Calu3 (cell line): ENCODE measurements at places on chromosomes 11 and 22.

DNA sequence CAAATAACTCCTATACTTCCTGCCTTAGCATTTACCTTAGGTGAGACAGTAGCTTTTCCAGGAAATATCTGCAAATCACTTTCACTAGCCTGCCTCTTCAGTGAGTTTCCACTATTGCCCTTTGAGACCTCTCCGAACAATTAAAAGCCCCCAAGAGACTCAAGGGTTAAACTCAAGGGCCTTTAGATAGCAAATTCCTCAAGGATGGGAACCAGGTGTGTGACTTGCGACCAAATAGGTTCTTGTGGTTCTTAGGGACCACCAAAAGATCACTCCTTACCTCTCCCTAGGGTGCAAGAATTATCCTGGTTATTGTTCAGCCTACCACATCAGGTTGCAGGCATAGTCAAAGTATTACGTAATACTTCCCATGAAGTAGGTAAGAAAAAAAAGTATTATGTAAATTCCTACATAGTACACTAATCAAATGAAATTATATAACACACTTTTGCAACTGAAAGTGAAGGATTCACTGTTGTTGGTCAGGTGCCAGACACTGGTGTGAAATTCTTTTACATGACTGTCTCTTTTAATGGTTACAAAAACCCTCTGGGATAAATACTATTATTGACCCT, 1.4 kb upstream of the RDX start:
- DNase-seq, result no peak

DNA sequence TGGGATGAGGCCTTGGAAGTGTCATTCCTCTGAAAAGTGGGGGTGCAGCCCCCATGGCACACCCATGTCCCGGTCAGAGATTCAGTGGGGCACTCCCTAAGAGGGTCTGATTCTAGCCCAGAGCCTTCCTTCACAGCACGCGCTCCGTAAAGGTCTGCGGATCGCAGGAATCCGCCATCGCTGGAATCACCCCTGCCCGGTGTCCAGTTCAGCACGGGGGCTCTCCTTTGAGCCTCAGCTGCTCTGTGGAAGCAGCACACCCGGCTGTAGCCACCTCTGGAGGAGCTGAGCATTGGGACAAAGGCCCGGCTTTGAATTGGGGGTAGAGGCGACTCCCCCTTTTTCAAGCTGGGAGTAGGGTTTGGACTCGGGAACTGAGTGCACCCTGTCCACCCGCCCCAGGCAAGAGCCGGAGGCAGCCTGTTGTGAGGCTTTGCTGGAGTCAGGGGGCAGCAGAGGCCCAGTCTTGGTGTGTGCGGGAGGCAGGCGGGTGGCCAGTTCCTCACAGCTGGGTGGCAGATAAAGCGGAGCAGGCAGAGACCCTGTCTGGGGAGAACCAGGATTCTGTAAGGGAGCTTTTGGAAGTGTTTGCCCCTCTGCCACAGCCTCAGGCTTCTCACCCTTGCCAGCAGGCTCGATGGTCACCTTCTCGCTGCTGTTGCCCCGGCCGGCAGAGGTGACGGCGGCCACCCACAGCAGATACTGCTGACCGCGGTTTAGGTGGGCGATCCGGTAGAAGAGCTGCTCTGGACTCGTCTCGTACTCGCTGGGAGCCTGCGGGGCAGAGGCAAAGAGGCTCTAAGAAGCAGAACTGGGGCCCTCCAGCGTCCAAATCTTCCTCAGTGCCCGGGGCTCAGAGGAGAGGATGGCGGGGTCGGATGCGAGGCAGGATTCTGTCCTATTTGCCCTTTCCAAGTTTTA, 115.9 kb downstream of the CEP164 start:
- peak; percentile 35 for DNase-seq

GRCh38 chr22:24149198-24149590, 32.1 kb upstream of the SUSD2 start:
- no peak for DNase-seq

- DNase-seq, result no peak
Observed at GRCh38 chr22:24324137-24324536, 53.5 kb downstream of the SPECC1L start.

GRCh38 chr22:29074276-29074772, 1.5 kb downstream of the KREMEN1 start:
- no peak for DNase-seq

- peak; percentile 56 for DNase-seq
Observed at GRCh38 chr11:43830928-43831440, 49.6 kb upstream of the ALKBH3 start.

DNA sequence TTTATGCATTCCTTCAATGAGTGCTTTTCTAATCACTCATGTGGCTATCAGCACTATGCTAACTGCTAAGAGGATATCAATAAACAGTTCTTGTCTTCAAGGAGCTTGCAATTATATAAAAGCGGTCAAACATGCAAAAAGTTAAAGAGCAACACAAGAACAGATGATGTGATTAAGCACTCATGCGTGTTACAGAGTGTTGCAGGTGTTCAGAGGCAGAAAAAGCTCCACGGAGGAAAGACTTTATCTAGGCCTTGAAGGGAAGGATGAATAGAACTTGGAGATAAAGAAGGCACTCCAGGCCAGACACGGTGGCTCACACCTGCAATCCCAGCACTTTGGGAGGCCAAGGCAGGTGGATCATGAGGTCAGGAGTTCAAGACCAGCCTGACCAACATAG, 13.6 kb downstream of the CD3E start:
- DNase-seq, result no peak

- peak; percentile 7 for DNase-seq
Observed at GRCh38 chr11:85170184-85170583, 457.0 kb downstream of the DLG2 start.

DNA sequence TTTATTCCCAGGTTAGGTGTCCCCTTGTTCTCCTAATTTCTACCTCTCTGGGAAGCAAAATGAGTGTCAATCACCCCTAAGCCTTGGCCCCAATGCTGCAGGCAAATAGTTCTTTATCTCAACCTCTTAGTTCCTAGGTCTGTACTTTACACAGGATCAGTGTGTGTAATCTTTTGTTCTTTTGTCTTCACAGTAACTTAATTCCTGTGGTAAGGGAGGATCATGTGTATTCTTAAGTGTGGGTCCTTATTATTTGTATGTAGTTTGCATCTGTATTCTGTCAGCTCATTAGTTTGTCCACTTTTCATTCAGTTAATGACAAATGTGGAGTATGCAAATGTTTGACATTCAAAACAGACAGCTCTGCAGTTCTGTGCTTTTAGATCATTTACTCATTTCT, 166.7 kb downstream of the FAT3 start:
- DNase-seq, result no peak

DNA sequence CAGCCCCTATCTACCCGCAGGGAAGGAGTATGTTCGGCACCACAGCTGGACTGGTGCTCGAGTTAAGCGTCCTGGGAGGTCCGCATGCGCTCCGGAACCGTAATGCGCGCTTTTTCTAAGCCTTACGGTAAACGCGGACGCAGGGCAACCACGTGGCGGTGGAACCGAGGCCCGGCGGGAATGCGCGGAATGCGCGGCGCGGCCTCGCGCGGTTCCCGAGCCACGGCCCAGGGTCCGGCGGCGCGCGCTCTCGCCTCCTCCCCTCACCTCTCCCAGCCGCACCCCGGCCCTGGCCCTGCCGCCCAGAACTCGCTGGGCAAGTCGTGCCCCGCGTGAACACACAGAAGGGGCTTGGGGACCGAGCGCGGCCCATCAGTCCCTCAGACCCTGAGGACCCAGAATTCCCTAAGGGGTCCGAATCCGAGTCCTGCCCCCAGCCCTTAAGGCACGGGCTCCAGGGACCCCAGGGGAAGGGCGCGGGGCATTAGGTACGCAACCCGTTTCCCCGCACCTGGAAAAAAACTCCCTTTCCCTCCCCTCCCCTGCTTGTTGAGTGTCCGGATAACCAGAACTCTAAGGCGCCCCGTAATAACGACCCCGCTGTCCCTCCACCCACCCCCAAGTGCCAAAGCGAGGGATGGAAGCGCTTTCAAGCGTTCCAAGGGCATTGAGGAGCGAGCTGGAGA, 4.3 kb upstream of the CCND1 start:
- peak; percentile 59 for DNase-seq
